ENCODE measurements at places on chromosomes 3 and 15.

- DNase-seq, result no peak
Observed at GRCh38 chr3:30632065-30632464, 25.7 kb downstream of the TGFBR2 start.

- DNase-seq, result no peak
Observed at GRCh38 chr3:128491691-128491940, 1.4 kb downstream of the GATA2 start.

DNA sequence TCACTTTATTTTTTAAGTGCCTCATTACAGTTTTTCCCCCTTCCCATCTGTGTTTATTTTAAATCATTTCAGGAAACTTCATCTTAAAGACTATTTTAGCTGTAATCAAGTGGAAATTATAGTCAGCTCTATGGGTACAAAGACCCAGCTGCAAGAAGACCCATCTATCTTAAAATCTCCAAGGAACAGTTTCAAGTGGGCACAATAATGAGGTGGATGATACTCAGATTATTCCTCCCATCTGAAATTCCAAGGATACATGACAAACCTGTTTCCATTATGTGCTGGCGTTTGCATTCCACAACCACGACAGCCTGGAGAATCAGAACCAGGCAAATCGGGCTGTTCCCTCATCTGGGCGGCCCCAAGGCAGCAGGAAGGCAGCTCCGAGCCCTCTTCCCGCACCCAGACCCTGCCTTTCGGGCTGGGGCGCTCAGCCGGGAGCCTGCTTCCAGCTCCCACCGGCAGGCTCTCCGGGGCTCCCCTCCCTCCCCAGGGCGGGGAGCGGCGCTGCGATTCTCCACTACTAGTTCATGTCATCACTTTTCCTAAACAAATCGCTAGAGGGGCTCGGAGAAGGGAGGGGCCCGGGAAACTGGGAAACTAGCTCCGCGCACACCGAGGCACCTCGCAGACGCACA is at the start of gene MGLL:
Gene MGLL, minus strand, starts transcription at position 475 of the 641 bp plus-strand sequence. Its CDS starts 197 bp downstream, at position 278.
- no peak for DNase-seq

GRCh38 chr15:67152429-67152828 is 87.0 kb downstream of the SMAD3 start:
- no peak for DNase-seq
